CD4-positive, alpha-beta T cell treated with Interleukin-6 at 100 ng/mL for 8 hours (primary cell): ENCODE measurements at places on chromosomes 16 and 17.
A peak's percentile ranks its signal among the peaks of the same experiment; 100 is the strongest.

- DNase-seq: no peak
These were observed 80.2 kb upstream of the STAC2 start for GRCh38 chr17:39305978-39306377.

DNA sequence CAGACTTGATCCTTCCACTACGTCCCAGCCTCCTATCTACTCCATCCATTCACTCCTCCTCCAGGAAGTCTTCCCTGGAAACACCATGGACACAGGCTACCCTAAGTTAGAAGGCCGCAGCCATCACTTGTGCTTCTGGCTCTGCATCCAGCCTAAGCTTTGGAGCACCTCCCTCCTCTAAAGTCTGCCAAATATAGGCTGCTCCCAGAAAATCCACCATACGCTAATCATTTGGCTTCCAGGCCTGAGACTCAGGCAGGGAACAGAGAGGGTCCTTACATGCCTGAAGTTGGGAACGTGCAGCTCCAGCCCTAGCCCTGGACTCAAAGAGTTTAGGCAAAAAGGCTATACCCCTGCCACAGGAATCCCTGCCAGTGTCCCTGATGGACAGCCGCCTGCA lies 6.7 kb downstream of the PCGF2 start:
- no peak for DNase-seq

GRCh38 chr17:57282296-57282695 lies 26.0 kb downstream of the MSI2 start:
- no peak for DNase-seq

- no peak for DNase-seq
These were observed 94.0 kb downstream of the PITPNC1 start for GRCh38 chr17:67471118-67471517.

DNA sequence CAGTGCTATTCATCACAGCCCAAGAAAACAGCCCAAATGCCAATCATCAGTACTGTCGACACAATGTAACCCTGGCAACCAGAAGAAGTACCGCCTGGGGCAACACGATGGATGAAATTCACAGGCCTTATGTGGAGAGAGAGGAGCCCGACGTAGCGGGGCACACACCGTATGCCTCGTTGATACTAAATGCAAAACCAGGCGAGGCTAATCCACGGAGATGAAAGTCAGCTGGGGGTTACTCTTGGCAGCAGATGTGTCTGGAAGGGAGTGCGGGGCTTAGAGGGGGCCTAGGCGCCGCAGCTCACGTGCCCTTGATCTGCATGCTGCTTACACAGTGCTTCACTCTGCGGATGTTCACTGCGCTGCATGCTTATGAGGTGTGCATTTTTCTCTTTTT lies 29.8 kb downstream of the ITGAE start:
- no peak for DNase-seq

DNA sequence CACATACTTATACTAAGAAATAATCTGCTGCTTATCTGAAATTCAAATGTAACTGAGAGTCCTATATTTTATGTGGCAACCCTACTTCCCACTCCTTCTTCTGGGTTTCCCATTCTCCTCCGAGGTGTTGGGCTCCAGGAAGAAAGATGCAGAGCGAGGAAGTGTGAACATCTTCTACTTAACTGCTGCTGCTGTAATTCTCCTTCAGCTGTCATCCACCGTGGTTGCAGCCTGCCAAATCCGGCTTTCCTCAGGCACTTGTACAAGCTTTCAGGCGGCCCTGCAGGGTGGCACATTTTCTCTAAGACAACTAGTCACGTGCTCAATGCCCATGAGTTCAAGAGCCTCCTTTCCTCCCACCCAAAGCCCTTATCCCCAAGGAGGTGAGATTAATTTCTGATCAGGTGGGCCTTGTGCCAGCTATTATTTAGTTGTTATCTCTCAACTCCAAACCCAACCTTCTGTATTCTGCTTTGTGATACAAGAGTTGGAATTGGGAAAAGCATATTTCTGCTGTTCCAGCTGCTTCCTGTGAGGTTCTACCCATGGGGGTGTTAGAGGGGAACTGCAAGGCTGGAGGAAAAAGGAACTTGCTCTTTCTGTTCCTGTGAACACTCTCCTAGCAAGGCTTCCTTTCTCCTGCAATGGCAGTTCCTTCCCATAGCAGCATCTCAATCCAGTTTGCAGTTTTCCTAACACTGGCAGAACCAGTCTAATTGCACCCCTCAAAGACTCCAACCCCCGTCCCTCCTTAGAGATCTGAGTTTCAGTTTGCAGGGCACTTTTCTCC lies 67.6 kb upstream of the RBBP6 start:
- DNase-seq: no peak

GRCh38 chr17:57004944-57005579 lies 27.1 kb downstream of the SCPEP1 start:
- no peak for DNase-seq

- no peak for DNase-seq
These were observed 409.6 kb upstream of the MAF start for GRCh38 chr16:80009971-80010659.

GRCh38 chr17:75371339-75371738 lies 34.1 kb downstream of the GRB2 start:
- DNase-seq: peak; percentile 8

GRCh38 chr16:48629531-48629930 lies 19.6 kb upstream of the N4BP1 start:
- DNase-seq: no peak

DNA sequence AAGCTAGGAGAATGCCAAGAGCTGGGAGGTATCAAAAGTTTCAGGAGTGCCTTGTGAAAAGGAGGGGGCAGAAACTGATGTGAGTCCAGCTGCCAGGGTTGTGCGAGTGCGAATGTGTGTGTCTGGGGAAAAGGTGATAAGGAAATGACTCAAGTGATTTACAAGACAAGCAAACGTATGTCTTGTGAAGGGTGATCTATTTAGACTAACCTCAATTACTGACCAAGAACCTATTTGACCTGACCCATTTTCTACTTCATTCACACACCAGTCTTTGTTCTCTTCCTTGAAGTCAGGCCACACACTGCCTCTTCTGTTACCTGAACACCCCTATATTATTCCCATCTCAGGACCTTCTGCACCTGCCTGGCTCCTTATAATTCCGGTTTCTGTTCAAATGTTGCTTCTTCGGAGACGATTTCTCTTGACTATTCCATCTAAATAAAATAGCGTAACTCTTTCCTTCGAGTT lies 1.0 kb downstream of the GDE1 start:
- DNase-seq: no peak

DNA sequence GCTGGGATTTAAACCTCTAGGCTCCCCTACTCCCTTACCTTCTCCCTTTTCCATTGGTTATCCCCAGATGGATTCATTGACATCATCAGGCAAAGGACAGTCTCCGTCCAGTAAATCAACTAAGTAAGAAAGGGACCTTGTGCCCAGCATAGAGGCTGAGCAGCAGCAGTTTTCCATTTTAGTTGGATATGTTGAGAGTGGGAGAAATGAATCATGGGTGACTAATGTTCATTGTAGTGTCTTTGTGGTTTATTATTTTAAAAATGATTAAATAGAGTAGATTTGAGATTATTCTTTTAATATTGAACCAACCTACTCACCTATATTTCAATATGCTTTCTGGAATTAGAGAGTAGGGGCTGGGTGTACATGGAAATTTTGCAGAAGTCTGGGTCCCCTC lies 99.4 kb upstream of the CACNG3 start:
- DNase-seq: no peak

- DNase-seq: no peak
These were observed 94.9 kb upstream of the GOT2 start for GRCh38 chr16:58828901-58829545.

DNA sequence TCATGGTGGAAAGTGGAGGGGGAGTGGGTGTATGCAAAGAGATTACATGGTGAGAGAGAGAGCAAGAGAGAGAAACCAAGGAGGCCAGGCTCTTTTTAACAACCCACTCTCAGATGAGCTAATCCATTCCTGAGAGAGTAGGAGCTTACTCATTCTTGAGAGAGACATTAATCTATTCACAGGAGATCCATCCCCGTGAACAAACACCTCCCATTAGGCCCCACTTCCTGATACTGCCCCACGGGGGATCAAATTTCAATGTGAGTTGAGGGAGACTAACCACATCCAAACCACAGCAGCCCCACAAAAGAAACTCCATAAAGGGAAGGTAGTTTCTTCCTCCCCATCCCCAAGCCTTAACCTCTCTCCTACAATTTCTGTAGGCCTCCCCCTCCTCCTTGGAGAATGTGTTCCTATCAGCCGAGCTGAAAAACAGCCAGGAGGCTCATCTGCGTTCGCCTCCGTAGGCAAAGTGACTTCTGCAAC lies 450.0 kb downstream of the NPIPA7 start:
- DNase-seq: no peak

DNA sequence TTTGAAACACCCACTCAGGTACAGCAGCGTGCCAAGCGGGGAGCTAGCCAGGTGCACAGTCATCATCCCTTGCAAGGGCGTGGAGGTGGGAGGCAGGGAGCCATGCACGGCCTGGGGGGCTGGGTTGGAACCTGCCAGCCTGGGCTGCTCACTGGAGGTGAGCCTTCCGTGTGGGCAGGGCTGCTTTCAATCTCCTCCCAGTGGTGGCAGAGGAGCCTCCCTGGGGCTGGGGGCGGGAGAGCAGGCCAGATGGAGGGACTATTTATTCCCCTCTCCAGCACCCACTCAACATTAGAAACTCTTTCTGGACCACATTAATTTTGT lies 90.3 kb downstream of the KATNIP start:
- no peak for DNase-seq

GRCh38 chr16:29876217-29876593 lies 13.2 kb upstream of the CDIPT start:
- no peak for DNase-seq
